Osteoblast (primary cell): ENCODE measurements at places on chromosomes 16 and 17. TPM values are rescaled to one million over a fixed set of nuclear protein-coding genes. Genes with fewer than 3 reads are reported as not detected.

TMEM235 gene
- not detected in 2 replicates for total RNA-seq

SLC6A2 gene
- not detected in 2 replicates for total RNA-seq

SMIM5 gene
- under 0.01 TPM in 1 of 2 replicates, not detected in the other for total RNA-seq

FZD2 gene
- total RNA-seq: 15.9 and 23.9 TPM in 2 replicates

NME3 gene
- total RNA-seq: 49.2 and 55.4 TPM in 2 replicates

USH1G gene
- not detected in 2 replicates for total RNA-seq

- no peaks in the 10 kb centered on the region for H3K27me3 ChIP-seq
- H3K4me1 ChIP-seq: no peaks in the 10 kb centered on the region
- H3K4me3 ChIP-seq: no peak overlapping the region
- no peaks in the 10 kb centered on the region for H3K36me3 ChIP-seq
Measured at GRCh38 chr16:62760398-62760797, 724.2 kb upstream of the CDH8 start.

GRCh38 chr17:2841606-2842005 is 45.4 kb downstream of the RAP1GAP2 start:
- H3K27me3 ChIP-seq: no peaks in the 10 kb centered on the region
- H3K36me3 ChIP-seq: no peaks in the 10 kb centered on the region
- no peak for DNase-seq

- H3K4me1 ChIP-seq: no peaks in the 10 kb centered on the region
- H3K27me3 ChIP-seq: no peaks in the 10 kb centered on the region
- H3K27ac ChIP-seq: no peak overlapping the region
- no peak for DNase-seq
- H3K36me3 ChIP-seq: no peaks in the 10 kb centered on the region
Measured at GRCh38 chr17:34076743-34077631, 178.1 kb upstream of the CCL2 start.

GRCh38 chr17:29760279-29761039 is 137.7 kb upstream of the CORO6 start:
- H3K4me3 ChIP-seq: peak overlapping the region; percentile 89
- peaks cover 6% of the 10 kb centered on the region for H3K4me1 ChIP-seq
- no peaks in the 10 kb centered on the region for H3K36me3 ChIP-seq
- DNase-seq: peak; percentile 74
- H3K27ac ChIP-seq: peak overlapping the region; percentile 41
- no peaks in the 10 kb centered on the region for H3K27me3 ChIP-seq

DNA sequence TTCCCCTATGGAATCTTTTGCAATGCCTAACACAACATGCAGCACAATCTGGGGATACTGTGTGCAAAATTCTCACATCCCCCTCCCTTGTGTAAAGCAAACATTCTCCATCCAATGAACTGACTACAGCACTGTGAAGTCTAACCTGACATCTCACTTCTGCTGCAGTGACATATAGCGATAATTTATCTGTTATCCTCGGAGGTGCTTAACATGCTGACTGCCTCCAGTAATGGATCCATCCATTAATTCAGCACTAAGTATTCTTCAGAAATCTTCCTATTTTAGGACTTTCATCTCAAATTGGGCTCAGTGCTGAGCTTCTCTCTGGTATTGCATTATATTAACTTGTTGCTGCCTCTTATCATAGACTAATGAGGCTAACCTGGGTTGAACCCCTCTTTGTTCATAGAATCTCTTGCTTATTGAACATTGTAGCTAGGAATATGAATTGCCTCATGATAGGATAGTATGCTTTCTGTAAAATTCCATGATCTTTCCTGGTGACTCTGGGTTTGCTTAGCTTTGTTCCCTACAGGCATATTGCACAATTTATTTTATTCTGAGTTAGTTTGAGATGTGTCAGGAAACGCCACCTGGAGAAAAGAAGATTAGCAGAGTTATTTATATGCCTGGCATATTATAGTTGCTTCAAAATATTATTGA is 187.9 kb downstream of the CNTNAP4 start:
- no peak for DNase-seq
- no peaks in the 10 kb centered on the region for H3K36me3 ChIP-seq

DNA sequence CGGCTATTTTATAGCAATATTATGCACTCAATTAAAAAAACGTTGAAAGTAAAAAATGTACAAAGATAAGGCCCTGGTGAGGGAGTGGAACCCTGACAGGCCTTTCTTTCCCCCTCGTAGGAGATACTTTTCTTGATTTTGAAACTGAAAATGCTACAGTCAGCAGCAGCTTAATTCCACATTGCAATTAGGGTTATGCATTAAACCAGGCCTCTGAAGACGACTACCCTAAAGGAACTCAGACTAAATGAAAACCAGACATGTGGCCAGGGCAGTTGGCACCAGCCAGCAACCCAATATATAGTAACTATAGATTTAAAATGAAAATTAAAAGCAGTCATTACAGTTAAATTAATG is 463.2 kb upstream of the MAF start:
- H3K36me3 ChIP-seq: no peaks in the 10 kb centered on the region
- DNase-seq: no peak
- H3K27me3 ChIP-seq: peaks cover 4% of the 10 kb centered on the region

DNA sequence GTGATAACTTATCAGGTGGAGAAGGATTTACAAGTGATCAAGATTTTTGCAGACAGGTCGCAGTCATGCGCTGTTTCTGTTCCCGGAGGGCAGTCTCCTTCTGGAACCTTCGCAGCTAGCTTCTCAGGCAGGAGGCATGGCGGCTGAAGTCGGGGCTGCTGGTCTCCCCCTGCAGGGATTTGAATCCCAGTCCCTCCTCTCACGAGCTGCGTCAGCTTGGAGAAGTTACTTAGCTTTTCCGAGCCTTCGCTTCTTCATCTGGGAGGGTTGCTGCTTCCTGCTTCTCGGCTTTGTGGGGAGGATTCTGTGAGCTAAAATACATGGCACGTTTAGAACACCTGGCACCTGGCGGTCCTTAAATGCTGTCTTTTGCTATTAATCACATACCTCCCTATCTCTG is 287.8 kb upstream of the FOXF1 start:
- H3K4me1 ChIP-seq: peaks cover 15% of the 10 kb centered on the region
- peaks cover 25% of the 10 kb centered on the region for H3K27me3 ChIP-seq
- H3K4me3 ChIP-seq: no peak overlapping the region
- H3K36me3 ChIP-seq: no peaks in the 10 kb centered on the region
- peak; percentile 68 for DNase-seq
- no peak overlapping the region for H3K27ac ChIP-seq

- no peaks in the 10 kb centered on the region for H3K4me1 ChIP-seq
- H3K4me3 ChIP-seq: no peak overlapping the region
- peak; percentile 98 for DNase-seq
- H3K36me3 ChIP-seq: no peaks in the 10 kb centered on the region
- H3K27ac ChIP-seq: no peak overlapping the region
Measured at GRCh38 chr17:39653662-39654331, 11.4 kb upstream of the TCAP start.

DNA sequence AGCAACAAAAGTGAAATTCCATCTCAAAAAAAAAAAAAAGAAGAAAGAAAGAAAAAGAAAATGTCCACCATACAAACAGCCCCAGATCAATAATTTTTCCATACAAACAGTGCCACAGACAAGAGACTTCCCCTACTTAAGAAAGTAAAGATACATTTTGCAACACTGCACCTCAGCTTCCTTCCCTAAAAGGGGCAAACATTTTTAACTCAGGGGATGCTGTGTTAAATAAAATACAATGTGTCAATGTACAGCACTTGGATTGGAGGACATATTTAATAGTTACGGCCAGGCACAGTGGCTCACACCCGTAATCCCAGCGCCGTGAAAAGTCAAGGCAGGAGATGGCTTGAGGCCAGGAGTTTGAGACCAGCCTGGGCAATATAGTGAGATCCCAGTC is 22.3 kb downstream of the MYH11 start:
- H3K4me3 ChIP-seq: no peak overlapping the region
- H3K27me3 ChIP-seq: peaks cover 18% of the 10 kb centered on the region
- H3K27ac ChIP-seq: no peak overlapping the region
- H3K36me3 ChIP-seq: no peaks in the 10 kb centered on the region

DNA sequence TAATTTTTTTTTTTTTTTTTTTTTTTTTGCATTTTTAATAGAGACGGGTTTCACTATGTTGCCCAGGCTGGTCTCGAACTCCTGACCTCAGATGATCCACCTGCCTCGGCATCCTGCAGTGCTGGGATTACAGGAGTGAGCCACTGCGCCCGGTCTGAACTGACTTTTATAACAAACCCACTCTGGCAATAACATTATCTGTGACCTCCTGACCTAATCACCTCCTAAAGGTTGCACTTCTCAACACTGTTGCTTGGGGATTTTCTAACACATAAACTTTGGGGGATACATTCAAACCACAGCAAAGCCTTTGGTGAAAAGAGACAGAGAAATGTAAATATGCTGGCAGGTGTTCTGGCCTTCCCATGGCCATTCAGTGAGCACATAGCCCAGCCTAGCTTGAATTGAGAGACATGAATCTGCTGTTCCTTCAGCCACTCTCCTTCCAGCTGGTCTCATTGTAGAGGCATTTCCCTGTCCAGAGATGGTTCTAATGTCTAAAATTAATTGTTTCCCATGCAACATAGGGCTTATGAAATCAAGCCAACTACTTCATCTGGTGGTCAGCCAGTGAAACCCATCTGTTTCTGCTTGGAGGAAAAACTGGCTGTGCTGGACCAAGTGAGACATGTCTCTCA is 28.3 kb downstream of the LYRM1 start:
- H3K4me3 ChIP-seq: no peak overlapping the region
- no peaks in the 10 kb centered on the region for H3K27me3 ChIP-seq
- H3K36me3 ChIP-seq: peaks cover 3% of the 10 kb centered on the region
- no peak for DNase-seq
